ENCODE measurements at places on chromosomes 5 and 9.

- DNase-seq, result no peak
These were observed 1.3 kb downstream of the NIPBL start for GRCh38 chr5:36877667-36878391.

DNA sequence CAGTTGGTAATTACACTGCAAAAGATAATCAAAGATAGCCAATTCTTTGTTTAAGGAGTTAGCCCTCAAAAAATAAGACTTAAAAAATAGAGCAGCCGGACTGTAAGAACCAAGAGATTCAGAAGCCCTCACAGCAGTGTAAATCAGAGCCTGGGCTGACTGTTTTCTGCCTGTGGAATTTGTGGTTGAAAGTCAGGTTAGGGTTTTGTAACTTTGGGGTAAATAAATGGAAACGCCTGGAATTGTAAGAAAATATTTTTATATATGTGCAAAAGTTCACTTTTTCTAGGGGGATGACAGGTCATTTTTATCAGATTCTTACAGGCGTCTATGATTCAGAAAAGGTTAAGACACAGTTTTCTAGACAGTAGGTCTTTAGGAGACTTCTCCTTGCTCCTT is 35.6 kb downstream of the KLHL3 start:
- no peak for DNase-seq

GRCh38 chr5:11305245-11305644 is 544.2 kb upstream of the DAP start:
- no peak for DNase-seq

- no peak for DNase-seq
These were observed 670 bp downstream of the CCDC171 start for GRCh38 chr9:15553528-15553898.

GRCh38 chr5:96986450-96986849 is 50.6 kb downstream of the LNPEP start:
- DNase-seq, result no peak

DNA sequence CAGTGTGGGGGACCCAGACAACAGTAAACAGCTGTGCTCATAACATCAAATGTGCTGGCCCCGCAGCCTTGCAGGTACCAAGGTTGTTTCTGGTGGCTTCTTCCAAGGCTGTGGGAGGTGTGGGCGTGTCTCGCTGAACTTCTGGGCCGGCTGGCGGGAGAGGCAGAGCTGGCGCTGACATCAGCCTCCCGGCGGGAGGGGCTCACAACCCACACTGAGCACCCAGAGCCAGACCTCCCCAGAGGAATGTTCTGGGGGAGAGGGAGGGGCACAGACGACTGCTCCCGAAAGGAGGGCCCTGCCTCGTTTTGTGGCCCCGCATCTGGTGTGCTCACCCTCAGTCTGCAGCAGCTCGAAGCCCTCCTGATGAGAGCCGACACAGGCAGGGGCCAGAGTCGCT is 6.9 kb upstream of the SLC12A7 start:
- no peak for DNase-seq

DNA sequence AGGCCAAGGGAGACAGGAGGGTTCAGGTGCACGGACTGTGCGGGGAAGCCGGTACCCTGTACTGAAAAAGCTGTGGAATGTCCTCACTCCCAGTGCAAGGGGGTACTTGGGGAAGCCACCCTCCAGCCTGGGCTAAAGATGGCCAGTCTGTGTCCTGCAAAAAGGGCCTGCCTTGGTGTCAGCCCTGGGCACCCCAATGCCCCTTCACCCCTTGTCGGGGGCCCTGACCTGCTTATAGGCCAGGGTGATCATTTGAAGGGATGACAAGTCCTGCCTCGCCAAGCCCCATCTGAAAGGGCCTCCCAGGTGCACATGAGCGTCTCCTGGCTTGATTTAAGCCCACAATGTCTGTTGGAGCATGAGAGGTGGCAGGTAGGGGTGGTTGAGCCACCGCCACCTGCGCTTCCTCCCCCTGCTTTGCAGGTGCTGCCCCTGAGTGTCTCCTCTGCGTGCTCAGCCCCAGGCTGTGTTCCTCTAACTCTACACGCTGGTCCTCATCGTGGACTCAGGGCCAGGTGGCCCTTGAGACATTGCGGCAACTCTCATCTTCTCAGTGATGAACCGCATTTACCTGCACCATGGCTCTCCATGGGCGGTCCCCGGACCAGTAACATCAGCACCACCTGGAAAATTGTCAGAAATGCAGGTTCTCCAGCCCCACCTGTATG is 97.0 kb downstream of the ANKRD33B start:
- no peak for DNase-seq

GRCh38 chr9:69181908-69182353 is 7.9 kb downstream of the TJP2 start:
- DNase-seq, result no peak

- no peak for DNase-seq
These were observed 101.0 kb upstream of the SMC2 start for GRCh38 chr9:103992938-103993579.

DNA sequence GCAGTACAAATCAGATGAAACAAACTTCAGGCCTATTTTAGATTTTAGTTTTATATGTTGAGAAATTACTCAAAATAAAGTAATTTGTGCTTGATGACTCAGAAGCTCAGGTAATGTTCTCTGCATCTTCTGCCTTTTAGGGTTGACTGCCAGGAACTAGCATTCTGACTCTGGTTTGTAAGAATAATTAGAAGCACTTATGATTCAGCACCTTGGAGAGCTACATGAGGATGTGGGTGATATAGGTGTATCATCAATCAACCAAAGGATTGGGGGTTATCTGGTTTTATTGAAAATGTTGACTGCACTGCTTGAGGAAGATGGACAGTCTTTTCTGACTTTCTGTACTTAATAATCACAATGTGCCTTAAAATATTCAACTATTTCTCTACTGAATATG is 118.7 kb upstream of the SGCD start:
- DNase-seq, result no peak

DNA sequence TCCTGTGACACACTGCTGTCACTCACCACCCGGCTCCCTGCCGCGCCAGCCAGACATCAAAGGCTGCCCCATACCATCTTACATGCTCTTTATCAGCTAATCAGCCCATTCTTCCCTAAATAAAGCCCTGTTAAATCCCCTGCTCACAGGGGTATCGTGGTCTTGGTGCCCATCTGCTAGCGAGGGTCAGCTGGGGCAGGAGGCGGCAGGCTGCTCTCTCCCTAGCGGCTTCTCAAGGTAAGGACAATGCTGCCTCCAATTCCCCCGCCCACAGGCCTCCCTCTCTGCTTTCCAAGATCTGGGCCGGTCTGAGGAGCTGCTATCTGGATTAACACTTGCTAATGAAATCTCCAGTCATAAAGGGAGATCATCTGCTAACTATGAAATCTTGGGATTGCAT is 26.8 kb downstream of the BARHL1 start:
- DNase-seq, result no peak

- no peak for DNase-seq
These were observed 142.3 kb upstream of the FSTL4 start for GRCh38 chr5:133754575-133755169.

DNA sequence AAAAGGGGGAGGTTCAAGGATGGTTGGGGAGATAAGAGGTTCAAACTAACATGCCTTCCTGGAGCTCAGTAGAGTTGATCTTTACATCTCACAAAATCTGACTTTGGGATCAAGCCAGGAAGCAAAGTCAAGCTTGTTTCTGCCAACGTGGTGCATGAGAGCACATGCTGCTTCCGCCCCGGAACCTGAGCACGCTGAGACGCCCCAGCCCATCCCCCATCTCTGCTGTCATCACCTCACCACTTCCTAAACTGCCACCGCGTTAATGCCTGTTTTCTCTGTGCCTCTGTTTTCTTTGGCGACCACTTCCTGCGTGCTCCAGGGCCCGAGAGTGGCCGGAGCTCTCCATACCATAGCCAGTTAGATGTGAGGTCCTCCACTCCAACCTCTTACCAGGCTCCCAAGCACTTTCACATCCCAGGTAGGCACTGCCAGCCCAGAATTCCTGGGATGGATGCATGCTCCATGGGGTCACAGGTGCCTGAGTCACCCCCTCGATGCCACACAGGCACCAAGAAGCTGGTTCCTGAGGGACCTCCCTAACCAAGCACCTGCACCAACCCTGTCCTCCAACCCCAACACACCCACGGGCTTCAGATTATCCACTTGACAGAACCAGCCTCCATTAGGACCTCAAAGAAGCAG is 31.2 kb upstream of the AFAP1L1 start:
- no peak for DNase-seq

GRCh38 chr9:115114546-115114945 is 3.4 kb downstream of the TNC start:
- DNase-seq, result no peak

DNA sequence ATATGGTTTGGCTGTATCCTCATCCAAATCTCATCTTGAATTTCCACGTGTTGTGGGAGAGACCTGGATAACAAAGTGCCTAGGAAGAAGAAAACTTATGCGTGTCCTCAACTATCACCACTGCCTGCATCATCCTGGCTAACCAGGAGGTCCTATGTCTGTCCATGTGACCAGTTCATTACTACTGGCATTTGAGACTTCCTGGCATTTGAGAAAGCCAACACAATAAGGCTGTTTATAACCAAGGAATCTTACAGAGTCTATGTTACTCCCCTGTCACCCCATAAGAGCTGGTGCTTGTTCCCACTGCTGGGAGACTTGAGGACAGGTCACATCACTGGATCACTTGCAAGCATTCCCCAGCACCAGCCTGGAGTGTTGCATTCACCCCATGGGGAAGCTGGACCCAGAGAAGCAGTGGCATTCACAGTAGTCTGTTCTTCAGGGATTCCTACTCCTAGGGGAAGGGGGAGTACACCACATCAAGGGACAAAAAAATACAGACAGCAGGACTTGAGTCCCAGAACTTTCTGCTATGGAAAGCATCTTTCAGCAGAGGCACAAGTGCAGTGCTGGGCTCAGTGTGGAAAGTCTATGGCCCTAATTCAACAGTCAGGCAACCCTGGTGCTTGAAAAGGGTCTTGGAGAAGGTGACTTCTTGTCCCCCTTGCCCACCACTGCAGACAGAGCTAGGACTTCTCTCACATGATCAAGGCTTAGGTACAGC is 717.1 kb downstream of the SEMA5A start:
- DNase-seq, result no peak

- no peak for DNase-seq
These were observed 114.0 kb downstream of the ADAMTS2 start for GRCh38 chr5:179231309-179231708.

DNA sequence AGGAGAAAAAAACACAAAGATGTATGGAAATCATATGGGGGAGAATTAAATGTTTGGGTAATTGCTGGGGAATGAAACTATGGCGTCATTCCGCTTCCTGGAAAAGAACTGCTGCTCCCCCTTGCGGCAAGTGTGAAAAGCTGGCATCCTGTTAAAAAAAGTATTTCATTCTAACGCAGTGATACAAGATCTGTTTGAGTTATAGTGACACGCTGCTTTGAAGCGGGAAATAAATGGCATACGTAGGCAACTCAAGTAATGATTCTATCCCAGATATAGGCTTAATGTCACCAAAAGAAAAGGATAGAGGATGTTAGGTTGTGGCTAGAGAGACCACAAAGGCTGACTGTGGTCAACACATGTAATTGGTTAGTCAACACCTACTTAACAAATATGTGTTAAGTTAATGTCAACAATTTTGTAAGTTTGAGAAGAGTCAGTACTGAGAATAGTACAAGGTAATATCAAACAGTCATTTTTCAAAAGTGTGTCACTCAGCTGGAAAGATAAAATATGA is 70.2 kb upstream of the ALDH1A1 start:
- peak; percentile 51 for DNase-seq

- no peak for DNase-seq
These were observed 34.4 kb upstream of the SLC25A51 start for GRCh38 chr9:37938121-37938891.

DNA sequence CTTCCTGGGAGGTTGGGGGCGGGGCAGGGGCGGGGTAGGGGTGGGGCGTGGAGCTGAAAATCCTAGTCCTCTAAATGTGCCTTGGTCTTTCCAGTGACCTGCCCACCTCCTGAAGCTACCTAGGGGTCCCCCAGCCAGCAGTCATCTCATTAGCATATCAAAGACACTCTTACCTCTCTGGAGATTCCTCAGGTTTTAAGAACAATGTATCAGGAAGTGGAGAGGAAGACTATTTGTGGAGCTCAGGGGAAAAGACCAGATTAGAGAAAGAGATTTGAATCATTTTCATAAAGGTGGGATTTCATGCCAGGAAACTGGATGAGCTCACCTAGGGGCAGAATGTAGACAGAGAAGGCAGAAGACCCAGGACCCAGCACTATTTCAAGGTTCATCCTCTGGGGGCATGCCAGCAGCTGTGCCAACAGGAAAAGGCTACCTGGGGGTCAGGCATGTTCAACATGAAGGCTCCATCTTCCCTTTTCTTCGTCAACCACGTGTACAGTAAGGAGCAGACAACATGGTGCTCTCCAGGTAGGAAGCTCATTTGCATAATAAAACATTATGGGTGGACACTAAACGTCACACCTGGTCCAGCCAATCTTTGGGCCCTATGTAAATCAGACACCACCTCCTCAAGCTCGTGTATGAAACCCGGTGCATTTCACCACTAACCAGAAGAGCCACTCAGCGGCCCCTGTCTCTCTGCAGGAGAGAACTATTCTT is 6.9 kb downstream of the GMCL2 start:
- DNase-seq, result no peak

DNA sequence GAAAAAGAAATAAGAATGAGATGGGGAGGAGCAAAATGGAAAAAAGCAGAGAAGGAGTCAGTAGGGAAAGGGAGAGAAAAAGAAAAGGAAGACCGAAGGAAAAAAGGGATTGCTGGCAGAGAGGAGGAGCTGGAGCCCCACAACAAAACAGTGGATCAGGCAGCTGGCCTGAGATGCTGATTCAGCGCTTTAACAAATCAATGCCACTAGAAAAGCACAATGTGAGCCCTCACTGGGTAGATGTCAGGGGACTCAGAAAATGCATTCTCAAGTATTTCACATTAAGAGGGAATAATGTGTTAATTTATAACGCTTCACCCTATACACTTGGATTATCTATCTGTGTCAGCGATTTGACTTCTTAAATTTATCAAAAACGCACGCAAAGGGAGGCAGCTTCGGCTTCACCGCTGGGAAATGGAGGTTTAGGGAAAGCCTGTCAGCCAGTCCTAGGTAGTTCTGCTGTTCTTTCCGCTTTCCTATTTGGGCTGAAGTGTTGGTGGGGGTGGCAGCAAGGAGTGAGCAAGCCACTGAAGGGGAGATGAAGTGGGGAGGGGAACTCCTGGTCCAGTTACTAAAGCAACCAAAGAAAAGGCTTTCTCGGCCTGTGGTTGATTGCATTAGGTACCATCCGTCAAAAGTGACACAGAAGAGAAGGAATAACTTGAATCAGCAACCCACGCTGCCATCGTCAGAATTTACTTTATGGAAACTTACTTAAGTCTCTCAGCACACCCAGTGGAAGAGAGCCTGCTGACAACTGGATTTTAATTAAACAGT is 161.6 kb downstream of the BNC2 start:
- no peak for DNase-seq

Data from hindlimb muscle (tissue), 1 donor.